HAP-1 (cell line): ENCODE measurements at places on chromosomes 7 and 10.

GRCh38 chr7:114375907-114376306 is 38.7 kb upstream of the FOXP2 start:
- no peak for DNase-seq

GRCh38 chr7:30172451-30172850 is 37.7 kb downstream of the MTURN start:
- no peak for DNase-seq

- DNase-seq, result no peak
Observed at GRCh38 chr7:131689662-131690234, 133.3 kb upstream of the PODXL start.

- DNase-seq, result no peak
Observed at GRCh38 chr10:62562101-62562500, 187.9 kb downstream of the ZNF365 start.

GRCh38 chr7:47407821-47408674 is 173.9 kb downstream of the TNS3 start:
- DNase-seq, result no peak

- peak; percentile 25 for DNase-seq
Observed at GRCh38 chr7:84107259-84107658, 87.3 kb downstream of the SEMA3A start.

GRCh38 chr10:132879408-132880127 is 62.8 kb downstream of the CFAP46 start:
- DNase-seq, result peak; percentile 5

GRCh38 chr10:62054830-62055229 is 153.3 kb downstream of the ARID5B start:
- no peak for DNase-seq

GRCh38 chr7:109215341-109215740 is 645.7 kb downstream of the DNAJB9 start:
- DNase-seq, result no peak

- DNase-seq, result peak; percentile 53
Observed at GRCh38 chr7:24978843-24979469, 1.0 kb downstream of the OSBPL3 start.

- DNase-seq, result no peak
Observed at GRCh38 chr10:103227416-103227815, 18.3 kb upstream of the RPEL1 start.

- no peak for DNase-seq
Observed at GRCh38 chr10:127024685-127025435, 119.6 kb downstream of the DOCK1 start.

DNA sequence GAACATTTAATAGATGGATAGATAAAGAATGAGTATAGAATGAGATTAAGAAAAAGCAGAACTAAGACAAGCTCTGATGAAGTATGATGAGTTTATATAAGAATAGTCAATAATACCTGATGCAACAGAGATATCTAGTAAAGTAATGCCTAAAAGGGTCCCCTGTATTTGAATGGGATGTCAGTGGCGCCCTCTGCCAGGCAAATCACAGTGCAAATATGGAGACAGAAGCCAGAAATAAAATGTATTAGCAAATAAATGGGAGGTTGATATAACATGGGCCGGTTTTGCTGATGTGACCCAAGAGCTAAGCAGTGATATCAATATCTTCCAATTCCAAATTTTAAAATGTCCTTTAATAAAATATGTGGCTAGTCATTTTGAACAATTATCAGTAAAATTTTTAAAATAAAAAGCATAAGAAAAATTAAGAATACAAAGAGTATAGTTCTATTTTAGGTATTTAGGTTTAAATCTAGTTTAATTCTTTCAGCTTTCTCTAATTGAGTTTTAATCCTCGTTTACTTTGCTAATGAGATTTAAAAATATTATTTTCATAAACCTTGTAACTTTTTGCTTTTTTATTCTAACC is 62.6 kb downstream of the ADK start:
- peak; percentile 34 for DNase-seq

DNA sequence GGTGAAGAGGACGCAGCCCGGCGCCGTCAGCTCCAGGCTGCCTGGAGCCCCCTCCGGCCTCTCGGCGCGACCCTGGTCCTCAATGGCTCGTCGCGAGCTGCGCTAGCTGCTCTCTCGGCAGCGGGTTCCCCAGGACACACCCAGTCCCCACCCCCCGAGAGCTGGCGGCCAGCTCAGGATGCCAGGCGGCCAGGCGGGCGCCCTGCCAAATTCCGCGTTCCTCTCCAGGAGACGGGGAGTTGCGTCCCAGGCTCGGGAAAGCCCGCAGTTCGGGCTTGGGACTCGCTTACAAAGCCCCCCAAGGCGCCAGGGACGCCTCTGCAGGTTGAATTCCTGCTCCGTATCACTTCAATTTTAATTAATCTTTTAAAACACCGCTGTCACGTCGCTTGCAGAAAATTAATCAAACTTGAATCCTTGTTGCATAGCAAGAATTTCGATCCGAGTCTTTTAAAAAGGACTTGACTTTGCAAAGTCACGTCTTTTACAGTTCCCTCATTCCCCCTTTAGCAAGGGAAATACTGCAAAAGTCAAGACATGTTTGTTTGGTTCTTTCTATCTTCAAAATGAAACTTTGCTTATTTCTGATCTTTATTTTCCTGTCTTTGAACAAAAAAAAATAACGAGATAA is 28.2 kb downstream of the SKIDA1 start:
- peak; percentile 82 for DNase-seq

DNA sequence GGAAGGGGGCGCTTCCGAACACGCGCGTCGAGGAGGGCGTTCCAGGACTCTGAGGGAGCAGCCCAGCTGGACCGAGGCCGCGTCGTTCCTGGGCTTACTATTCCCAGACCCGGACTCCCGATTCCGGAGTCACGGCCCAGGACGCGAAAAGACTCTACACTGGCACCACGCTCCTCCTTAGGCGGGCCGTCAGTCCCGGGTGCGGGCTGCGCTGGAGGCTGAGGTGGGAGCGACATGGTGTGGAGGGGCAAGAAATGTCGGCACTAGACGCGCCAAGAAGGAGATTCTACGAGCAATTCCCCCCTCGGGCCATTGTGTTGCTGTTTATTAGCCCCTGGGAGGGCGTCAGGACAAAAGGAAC is 584 bp upstream of the RUNDC3B start:
- DNase-seq, result no peak

DNA sequence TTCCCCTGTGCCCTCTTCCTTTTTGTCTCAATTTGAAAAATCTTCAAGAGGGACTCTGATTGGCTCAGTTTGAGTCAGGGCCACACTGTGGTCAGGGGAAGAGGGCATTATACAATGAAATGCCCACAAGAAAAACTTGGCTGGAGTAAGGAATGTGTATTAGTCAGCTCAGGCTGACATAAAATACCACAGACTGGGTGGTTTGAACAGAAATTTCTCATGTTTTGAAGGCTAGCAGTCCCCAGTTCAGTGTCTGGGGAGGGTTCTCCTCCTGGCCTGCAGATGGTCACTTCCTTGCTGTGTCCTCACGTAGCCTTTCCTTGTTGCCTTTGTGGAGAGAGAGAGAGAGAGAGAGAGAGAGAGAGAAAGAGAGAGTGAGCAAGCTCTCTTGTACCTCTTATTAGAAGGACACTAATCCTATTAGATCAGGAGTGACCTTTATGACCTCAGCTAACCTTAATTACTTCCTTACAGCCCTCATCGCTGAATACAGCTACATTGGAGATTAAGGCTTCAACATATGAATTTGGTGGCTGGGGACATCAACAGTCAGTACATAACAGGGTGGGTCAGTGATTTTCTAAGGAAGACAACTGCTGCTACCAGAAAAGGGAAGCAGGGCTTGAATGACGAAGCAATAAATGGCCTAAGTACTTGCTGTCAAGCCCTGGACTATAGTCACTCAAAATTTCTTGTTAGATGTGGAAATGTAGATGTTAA is 25.8 kb upstream of the FAM13C start:
- DNase-seq, result no peak

- DNase-seq, result peak; percentile 59
Observed at GRCh38 chr10:84375011-84375410, 46.6 kb downstream of the CCSER2 start.

- no peak for DNase-seq
Observed at GRCh38 chr10:95833042-95833610, 74.6 kb upstream of the CC2D2B start.

DNA sequence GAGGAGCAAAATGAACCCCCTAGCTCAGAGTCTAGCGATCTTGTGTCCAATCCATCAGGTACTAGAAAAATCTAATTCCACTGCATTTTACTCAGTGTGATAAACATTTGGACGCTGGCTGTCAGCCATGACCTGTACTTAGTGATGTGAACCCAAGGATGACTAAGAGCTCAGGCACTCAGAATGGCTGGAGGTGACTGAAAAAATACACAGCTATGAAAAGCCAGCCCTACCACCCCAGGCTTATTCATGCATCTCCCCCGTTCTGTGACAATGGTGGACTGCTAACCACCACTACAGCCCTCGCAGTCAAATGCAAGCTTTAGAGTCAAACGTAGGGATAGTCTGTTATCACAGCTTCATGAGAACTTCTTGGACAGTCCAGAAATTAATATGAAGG is 14.9 kb downstream of the AFAP1L2 start:
- DNase-seq, result no peak

- no peak for DNase-seq
Observed at GRCh38 chr10:70756700-70757360, 28.3 kb downstream of the TBATA start.

- DNase-seq, result no peak
Observed at GRCh38 chr10:113733635-113734034, 17.8 kb upstream of the PLEKHS1 start.

DNA sequence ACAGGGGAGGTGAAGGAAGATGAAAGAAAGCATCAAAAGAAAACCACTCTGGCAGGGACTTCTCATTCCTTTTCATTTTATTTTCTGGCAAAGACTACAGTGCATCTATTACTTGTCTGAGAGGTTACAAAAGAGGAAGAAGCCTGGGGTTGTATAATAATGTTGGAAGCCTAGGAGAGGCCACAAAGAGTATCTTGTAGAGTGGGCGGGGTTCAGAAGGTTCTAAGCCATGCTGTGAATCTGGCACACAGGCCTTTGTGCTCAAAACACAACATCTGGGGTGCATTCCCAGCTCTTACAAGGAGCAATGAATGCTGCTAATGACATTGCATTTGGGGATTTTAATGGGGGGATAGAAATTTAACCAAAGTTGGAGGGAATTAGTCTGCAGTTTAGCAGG is 49.4 kb downstream of the MRPL32 start:
- no peak for DNase-seq

DNA sequence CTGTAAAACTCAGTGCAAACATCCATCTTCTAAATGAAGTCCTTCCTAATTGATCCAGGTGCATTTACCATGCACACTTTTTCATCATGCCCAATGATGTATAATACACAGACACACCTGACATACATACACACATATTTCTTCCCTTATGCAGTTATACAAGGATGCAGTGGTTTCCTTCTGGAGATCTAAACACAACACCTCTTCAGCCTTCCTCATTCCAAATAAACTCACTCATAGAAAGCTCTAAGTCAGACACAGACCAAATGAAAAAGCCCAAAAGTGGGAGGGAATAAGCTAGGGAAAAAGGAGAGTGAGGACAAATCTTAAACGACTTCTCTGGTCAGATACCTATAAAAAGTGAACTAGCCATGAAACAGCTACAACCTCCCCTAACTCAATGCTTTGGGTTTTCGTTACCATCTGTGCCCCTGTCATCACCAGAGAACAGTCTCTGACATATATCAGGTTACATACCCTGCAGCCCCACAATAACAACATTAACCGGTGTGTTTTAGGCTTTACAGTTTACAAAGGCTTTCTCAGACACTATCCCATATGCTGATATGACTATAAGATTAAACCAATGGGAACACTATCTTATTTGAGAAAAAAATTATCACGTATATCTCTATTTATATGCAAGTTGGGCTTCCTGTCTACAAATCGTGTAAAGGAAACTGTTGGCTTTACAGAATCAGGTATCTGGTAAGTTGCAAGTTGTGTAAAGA is 675.2 kb downstream of the PHTF2 start:
- no peak for DNase-seq

DNA sequence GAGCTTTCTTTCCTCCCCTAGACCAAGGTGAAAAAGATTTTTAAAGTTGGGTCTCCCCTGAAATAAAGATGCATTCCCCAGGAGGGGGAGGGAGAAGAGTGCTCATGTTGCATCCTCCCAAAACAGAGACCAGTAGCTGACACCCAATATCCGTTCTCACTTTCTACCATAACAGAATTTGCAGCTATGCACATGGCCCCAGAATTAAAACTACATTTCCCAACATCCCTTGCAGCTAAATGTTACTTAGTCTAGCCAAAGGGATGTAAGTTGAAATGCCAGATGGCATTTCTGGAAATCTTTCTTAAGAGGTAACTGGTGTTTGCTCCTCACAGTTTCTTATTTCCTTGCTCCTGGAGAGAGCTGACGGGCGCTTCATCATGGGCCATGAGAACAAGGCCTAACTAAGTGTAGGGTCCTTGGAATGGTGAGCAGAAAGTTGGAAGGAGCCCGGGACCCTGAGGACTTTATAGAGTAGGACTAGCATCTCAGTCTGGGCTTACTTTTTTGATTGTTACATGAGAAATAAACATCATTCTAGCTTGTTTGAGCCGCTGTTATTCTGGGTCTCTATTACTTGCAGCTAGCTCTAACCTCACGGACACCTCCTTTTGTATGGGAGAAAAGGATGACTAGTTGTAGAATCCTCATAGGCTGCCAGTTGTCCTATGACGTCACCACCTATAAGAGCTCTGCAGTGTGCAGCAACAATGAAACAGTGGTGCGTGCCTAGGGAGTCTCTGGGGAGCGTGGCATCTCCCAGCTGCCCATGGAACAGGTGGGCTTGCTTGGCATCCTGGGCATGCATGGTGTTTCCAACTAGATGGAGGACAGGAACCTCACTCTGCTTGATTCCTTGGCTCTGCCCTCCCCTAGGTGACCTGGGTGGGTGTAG is 46.1 kb upstream of the EXOC6 start:
- no peak for DNase-seq

DNA sequence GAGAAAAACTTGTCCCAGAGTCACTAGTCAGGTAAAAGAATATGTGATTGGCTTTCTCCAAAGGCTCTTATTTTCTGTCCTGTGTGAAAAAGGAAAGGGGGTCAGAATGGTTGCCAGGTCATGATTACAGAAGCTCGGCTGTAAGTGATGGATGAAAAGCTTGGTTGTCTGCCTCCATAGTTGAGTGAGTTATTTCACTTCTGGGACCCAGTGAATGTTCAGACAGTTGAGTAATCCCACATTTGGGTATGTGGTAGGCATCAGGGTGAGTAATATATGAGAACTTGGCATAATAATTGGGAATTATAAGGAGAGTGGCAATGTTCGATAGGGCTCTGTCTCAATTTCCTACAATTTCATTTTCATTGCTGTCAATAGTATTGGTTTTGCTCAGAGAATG is 72.5 kb downstream of the BBS9 start:
- DNase-seq, result no peak

DNA sequence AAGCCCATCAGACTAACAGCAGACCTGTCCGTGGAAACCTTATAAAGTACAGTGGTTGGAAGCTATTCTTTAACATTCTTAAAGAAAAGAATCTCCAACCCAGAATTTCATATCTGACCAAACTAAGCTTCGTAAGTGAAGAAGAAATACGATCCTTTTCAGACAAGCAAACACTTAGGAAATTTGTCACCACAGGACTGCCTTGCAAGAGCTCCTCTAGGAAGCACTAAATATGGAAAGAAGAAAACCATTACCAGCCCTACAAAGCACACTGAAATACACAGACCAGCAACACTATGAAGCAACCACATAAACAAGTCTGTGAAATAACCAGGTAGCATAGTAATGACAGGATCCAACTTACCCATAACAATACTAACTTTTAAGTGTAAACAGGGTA is 177.7 kb upstream of the PRSS1 start:
- DNase-seq, result no peak
